ENCODE measurements at places on chromosomes 1 and 21.
A peak's percentile ranks its signal among the peaks of the same experiment; 100 is the strongest.

DNA sequence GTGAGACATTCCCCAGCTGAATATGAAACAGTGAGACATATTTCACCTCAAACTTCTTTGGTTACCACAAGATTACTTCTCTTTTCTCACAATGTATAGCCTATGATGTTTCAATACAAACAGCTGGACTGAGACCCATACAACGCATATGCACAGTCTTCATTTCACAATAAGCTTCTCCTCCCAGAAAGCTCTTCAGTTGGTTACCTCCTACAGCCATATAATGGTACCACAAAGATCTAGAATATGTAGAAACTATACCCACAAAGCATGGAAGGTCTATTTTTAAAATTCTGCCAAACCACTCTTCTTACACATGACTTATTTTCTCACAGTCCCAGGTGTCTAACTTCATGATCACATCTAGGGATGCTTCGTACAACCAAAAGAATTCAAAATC is 70.8 kb downstream of the JAK1 start:
- DNase-seq: no peak

GRCh38 chr21:44930543-44930981 is 9.3 kb upstream of the SLX9 start:
- DNase-seq: no peak

GRCh38 chr1:99363531-99363930 is 99.2 kb downstream of the PLPPR4 start:
- no peak for DNase-seq

DNA sequence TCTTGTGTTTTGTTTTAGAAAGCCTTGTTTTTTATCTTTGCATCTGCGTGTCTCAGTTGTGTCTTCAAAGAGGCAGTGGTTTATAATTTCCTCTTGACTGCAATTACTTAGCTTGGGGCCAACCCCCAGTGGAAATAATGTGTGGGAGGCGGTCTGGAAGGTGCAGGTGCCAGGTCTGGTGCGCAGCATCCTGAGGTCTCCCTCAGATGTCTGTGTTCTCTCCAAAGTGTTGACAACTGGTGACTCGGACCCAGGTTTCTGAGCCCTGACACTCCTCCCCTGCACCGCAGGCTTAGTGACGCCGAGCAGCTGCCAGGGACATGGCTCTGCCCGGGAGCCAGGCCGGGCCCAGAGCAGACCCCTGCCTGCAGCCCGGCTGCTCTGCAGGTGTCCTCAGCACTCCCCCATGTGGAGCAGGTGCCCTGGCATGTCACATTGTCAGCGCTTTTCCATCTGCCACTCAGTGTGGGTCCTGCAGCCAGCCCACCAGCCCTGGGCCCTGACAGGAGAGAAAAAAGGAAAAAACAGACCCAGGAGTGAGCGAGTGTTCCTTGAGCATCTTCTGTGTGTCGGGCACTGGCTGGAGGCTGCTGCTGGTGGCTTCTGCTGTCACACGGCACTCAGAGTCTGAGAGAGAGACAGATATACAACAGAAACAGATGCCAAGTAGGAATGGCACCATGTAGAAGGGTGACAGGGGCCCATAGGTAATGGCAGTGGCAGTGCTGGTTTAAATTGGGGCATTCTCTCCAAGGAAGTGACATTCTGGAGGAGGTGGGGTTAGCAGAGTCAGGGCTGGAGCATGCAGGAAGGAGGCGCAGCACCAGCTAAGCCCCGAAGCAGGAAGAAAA is 24.8 kb upstream of the SELENON start:
- DNase-seq: peak; percentile 72

DNA sequence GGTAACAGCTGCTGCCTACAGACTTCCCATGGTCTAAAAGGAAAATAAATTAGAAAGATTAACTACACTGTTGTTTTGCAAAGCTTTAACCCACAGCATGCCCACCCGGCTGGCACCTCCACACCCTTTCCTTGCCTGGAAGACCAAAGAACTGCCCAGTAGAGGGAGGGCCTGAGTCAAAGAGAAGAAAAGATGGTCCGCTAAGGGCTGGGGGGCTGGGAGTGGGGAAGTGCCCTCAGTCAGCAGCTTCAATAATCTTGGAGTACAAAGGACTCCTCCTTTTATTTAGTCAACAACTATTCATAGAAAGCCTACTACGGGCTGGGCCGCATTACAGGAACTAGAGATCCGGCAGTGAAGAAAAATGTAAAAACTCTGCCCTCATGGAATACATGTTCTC is 40.6 kb downstream of the ERI3 start:
- DNase-seq: no peak

DNA sequence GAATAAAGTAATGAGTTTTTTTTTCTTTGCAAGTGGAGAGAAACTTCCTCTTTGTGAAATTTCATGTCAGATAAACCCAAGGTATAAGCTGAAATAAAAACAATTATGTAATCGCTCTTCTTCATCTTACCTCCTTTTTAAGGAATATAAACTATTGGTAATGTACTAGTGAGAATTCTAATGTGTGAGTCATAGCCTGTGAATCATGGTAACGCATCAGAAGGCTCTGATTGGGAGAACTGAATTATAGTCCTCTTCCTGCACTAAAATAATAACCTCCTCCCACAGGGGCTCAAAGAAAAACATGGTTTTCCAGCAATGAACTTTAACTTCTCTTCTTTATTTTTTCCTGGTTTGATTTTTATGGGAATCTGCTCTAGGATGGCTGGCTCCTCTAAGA is 57.1 kb upstream of the COX20 start:
- DNase-seq: no peak

DNA sequence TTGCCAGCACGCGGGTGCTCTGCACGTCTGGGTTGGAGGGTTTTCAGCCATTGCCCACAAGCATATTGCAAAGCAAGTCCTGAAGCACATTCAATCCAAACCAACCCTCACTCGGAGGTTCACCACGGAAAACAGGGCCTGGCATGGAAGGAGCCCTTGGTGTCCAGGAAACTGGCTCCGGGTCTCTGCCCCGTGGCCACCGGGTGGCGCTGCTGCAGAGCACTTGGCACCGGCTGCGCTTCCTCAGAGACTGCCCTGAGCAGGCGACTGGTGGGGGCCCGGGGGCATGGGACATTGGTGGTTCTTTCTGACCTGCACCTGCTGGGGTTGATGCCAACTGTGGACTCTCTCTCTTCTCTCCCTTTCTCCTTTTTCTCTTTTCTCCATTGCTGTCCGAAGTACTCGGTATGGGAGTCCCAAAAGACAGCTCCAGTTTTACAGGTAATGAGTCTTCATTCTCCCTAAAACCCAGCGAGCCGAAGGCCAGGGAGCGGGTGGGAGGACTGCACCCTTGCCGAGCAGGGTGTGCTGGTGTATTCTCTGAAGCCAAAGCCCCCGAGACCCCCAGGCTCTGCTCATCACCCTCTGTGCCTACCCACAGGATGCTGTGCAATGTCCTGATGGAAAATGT is 4.1 kb upstream of the KCNAB2 start:
- no peak for DNase-seq

- no peak for DNase-seq
Measured at GRCh38 chr1:185906186-185906585, 172.0 kb downstream of the HMCN1 start.

- no peak for DNase-seq
Measured at GRCh38 chr1:192951691-192952460, 107.3 kb downstream of the UCHL5 start.

DNA sequence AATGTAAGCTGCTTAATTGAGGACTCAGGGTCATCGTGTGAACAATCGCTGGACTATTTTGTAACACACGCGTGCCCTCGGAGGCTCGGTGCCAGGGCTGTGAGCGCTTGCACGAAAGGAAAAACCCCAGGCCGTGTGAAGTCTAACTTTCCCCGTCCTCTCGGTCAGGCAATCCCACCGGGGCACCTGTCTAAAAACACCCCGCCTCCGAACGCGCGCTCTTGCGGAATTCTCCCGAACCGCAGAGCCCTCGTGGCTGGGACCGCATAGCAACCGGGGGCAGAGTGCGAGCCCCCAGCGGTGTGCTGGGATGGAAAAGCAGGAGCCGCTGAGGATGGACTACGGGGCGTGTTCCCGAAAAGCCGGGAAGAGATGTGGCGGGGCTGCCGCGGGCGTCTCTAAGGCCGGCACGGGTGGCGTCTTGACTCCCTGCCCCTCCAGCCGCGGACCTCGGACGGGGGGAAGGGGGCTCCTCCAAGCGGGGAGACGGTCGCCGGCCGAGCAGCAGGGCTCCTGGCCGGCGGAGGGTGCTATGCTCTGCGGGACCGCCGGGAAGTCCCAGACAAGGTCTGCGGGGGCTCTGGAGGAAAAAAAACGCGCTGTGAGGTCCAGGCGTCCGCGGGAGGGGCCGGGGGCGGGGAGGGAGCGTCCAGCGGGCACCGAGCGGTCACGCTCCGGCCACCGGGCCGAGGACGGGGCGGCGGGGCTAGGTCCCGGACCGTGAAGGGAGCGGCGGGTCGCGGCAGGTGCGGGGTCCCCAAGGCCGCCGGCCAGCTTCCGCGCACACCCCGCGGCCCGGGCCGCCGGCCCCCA is 936 bp downstream of the ZBTB21 start:
- peak; percentile 5 for DNase-seq

DNA sequence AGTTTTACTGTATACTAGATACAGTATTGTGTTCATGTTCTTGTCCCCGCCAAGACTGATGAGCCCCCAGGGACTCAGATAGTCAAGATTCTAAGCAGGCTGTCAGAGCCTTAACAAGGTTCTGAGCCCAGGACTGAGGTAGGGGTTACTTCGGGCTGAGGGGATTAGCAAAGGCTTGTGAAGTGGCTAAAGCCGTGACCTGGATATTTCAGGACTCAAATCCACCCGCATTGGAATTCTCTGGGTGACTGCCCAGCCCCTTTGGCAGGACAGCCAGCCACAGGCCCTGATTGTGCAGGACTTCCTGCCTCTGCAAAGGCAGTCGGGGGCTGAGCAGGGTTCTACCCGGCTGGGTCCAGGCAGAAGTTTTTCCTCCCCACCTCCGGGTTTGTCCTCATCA is at the start of gene PLA2G5:
TSS of gene PLA2G5 (plus strand) at position 321 of the 400 bp plus-strand sequence. CDS start 14,637 bp downstream, outside the sequence.
- no peak for DNase-seq

- no peak for DNase-seq
Measured at GRCh38 chr1:206702803-206703202, 18.1 kb downstream of the MAPKAPK2 start.

DNA sequence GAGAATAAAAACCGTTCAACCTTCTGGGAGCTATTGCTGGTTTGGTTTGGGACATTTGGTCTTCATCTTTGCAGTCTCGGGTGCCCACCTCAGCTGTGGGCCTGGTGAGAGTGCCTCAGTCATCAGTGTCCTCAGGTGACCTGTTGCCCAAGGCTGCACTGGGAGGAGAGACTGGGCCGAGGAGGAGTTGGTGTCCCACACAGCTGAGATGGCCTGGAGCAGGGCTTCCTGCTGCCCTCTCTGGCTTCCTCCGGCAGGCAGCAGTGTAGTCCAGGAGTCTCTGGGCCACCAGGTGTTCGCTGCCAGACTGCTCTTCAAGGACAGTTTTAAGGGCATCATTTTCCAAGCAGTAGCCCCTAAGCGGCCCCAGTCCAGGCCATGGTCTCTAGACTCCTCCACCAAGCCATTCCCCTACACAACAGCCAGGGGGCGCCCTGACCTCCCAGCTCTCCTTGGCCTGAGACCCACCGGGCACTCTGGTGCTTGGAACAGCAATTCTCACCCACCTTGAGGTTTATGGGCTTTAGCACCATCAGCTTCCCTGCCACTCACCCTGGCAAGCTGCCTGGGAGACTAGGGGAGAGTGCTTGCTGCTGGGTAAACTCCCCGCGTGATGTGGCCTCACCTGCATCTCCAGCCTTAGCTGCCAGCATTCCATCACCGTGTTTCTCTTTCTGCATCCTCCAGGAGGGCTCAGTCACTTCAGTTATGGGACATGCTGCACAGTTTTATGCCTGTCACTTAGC is 9.1 kb upstream of the SYTL1 start:
- DNase-seq: no peak

GRCh38 chr1:110021285-110021684 is 13.1 kb upstream of the STRIP1 start:
- DNase-seq: no peak

DNA sequence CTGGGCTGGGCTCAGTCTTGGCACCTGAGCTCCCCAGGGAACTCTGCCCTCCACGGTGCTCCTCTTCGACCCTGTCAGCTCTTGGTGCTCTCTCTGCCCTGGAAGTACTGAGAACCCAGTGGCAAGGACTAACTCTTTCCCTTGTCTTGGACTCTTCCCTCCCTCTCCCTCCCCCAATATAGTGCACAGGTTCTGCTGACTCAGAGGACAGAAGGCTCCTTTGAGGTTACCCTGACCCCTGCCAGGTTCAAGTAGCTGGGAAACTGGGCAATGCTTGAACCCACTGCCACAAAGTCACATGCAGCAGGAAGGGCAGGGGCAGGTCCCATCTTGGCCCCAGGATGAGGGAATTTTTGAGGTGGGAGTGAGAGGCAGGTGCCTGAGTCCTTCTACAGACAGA is 20.3 kb downstream of the KCNQ4 start:
- DNase-seq: no peak

DNA sequence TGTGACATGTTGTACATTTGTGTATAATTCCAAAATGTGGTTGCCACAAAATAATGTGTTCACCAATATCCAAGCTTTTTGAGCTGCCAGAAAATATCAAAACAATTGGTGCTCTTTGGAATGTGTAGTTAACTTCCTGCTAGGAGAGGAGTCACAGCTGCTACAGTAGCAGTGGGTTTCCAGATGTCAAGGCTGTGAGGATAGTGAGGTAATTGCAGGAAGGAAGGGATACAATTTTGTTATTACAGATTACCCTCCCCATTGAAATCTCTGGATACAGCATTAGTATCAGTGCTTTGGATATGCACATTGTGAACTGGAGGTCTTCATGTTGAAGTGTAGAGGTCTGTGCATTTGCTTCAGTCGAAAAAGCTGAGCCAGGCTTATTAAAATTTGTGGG is 253.2 kb downstream of the PTPRC start:
- no peak for DNase-seq

DNA sequence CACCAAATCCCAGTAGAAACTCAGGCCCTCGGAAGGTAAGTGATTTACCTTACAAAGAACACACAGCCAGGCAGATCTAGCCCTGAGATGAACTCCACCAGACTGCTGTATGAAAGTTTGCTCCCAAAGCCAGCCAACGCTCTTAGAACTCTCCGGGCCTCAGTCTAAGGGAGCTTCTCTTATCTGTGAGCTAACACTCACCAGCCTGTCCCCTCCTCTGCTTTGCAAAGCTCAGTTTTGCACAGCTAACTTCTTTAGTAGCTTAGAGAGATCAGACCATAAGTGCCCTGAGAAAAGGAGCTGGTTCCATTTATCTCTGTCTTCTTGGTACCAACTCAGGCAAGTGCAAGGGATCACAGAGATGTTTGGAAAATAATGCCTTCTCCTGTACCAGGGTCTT is 195.8 kb upstream of the JUN start:
- DNase-seq: no peak

DNA sequence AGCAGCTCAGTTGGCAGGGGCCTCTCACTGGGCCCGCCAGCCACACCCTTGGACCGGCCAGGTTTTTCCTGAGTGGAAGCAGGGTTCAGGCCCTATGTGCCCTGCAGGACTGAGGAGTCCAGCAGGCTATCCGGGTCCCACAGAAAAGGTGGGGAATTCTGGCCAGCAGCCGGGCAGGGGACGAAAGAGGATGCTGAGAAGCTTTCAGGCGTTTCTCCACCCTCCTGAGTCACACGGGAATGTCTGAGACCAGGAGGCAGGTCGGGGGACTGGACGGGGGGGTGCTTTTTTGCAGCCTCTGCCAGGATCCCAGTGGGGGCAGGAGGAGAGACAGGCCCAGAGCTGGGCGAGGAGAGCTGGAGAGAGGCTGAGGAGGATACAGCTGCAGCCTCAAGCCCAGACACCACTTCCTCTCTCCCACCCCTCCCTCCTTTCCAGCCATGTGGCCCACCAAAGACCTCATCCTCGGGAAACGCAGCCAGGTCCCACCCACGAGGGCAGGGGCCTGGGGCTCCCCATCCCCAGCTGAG is 105.4 kb downstream of the SPSB1 start:
- DNase-seq: no peak

- no peak for DNase-seq
Measured at GRCh38 chr1:183942933-183943693, 94.4 kb downstream of the COLGALT2 start.

Measured in stimulated activated CD8-positive, alpha-beta memory T cell treated with anti-CD3 and anti-CD28 coated beads, Interleukin-4, amount 100 ng/mL, for 1 hour (primary cell).